ENCODE measurements at places on chromosomes 16 and 17.

DNA sequence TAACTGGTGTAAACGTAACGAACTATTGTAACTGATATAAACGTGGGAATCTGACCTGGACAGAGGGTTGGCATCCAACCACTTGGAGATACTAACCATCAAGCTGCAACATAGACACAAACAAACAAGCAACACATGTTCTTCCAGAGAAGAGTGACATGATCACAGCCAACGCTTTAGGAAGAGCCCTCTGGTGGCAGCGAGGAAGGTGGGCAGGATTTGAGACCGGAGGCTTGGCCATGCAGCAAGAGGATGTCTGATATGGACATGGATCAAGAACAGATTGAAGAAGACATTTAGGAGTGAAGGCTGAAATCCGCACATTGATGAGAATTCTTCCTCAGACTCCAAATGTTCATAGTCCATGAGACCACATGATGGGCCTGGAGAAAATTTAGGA, 40.3 kb upstream of the TNRC6A start:
- no peak for DNase-seq

DNA sequence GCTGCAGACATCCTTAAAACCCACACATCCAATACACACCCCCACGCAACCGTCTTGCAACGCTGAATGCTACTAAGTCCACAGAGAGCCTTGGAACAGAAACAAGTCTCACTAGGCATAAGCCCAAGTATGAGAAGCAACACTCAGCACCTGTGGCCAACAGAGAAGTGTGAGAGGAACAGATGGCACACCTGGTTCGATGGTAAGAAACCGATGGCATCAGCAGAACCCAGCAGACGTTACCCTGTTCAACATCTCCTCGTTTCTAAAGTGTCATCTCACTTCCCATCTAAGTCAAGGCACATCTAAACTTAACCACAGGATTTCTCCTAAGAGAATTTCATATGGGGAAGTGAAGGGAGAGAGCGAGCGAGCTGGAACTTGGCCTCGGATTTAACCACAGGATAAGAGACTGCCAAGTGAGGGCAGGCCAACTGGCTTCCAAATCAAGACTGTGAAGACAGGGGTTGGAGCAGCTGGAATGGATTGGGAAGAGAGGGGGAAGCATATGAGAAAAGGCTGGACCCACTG, 41.0 kb downstream of the NXPH3 start:
- DNase-seq: no peak

DNA sequence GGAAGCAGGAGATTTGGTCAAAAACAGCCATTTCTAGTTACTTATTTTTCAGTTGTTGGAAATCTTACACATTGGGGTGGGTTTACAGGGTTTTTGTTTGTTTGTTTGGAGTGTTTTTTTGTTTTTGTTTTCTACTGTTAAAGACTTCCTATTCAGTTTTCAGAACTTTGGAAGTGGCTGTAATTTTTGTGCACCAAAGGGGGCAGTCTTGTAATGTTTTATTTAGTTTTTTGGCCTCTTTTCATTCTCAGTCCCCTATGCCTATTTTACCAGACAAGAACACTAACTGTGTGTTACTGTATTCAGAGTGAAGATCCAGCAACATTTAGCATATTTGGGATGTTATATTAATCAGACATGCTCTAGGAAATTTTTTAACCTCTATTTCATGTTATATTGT, 20.6 kb downstream of the TPPP3 start:
- no peak for DNase-seq

DNA sequence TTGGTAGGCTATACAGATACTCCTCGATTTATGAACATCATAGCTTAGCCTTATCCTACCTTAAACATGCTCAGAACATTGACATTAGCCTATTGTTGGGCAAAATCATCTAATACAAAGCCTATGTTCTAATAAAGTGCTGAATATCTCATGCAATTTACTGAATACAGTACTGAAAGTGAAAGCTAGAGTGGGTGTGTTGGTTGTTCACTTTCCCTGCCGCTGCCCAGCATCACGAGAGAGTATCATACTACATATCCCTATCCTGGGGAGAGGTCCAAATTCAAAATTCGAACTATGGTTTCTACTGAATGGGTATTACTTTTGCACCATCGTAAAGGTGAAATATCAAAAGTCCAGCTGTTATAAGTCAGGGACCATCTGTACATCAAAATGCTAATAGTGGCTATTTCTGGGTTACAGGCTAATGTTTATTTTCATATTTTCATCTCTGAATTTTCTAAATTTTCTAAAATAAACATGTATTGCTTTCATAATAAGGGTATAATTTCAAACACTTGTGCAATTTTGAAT, 54.5 kb downstream of the NACA2 start:
- DNase-seq: no peak

DNA sequence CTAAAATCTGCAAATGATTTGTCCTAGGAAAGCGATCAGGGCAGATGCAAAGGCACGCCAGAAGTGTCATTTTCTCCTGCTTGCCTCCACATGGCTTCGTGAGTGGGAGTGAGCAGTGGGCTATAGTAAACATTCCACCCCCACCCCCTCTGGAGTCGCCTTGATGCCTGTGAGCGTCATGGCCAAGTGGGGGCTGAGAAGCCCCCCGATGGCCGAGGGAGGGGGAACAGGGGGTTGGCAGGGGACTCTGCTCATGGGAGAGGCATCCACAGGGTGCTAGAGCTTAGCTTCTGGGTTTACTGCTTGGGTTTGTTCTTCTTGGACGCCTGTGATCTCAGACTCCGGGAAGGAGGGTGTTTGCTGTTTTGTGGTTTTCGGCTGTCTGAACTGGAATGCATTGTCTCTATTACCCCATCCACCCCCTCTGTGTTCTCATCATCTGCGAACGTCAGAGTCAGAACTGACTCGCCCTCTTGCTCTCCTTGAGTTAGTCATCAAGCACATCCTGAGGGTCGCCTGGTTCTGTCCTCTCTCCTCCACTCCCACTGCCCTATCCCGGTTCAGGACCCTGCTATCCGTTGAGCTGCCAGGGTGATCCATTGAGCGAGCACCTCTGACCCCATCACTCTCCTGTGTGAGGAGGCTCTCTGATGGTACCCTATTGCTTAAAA, 15.4 kb downstream of the TNS4 start:
- no peak for DNase-seq

- DNase-seq: no peak
These were observed 502.6 kb downstream of the TMEM114 start for GRCh38 chr16:8087597-8088289.

DNA sequence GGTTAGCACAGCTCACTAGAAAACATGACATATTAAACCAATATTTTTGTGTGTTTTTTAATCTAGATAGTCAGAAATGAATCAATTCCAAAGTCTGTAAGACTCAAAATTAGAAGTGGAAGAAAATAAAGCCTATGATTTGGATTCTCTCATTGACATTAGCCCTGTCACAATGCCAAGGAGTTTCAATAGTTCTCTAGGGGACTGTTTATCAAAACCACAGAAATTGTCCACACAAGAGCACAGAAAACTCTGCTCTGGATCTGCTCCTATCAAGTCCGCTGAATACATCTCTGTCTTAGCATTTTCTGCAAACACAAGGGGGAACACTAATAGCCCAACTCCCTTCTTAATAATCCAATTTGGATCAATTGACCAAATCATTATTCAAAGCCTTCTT, 152.0 kb downstream of the HS3ST3B1 start:
- DNase-seq: no peak

DNA sequence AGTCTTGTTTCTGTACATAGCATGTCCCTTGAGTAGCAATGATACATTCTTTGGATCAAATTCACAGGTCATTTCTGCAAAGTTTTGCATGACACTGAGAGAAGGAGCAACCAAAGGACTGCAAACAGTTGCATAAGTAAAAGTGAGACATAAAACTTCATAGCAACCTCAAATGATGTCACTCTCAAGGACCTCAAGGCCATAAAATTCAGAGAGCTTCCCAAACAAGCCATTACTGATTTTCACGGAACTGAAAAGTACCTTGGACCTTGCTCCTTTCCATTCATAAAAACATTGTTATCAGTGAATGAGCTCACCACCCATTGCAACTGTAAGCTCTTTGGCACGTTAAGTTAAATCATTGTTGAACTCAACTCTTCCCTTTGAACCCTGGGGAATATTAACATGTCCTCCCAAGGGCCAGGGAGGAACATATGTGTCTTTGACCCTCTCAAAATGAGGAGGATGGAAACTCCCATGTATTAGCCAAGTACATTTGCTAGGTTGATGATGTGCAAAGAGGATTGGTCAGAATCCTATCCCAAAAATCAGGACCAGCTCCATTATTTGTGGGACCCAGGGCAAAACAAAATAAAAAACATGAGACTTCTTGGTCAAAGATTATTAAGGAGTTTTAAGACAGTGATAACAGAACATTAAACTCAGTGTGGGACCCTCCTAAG, 275.0 kb upstream of the DYNLRB2 start:
- no peak for DNase-seq

GRCh38 chr17:48553826-48554225, 8.9 kb upstream of the HOXB2 start:
- no peak for DNase-seq

DNA sequence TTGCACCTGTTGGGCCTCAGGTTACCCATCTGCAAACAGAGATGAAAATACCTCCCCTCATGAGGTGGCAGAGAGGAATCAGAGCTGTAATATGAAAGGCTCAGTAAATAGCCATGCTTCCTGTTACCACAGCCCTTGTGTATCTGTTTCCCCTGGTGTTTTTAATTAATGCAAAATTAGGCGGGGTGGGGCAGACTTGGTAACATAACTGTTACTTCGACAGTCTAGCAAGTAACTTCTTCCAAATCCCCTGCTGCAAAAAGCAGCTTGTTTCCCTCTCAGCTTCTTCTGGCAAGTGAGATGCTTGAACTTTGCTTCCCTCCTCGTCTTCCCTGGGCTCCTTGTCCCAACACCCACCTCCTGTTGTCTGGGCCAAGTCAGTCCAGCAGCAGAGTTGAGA, 381.5 kb downstream of the CPPED1 start:
- no peak for DNase-seq

- no peak for DNase-seq
These were observed 575.9 kb downstream of the WWOX start for GRCh38 chr16:78675312-78675711.

- DNase-seq: no peak
These were observed 28.0 kb downstream of the CRHR1 start for GRCh38 chr17:45812102-45812501.

GRCh38 chr17:35973333-35974260, 7.7 kb downstream of the CCL16 start:
- DNase-seq: no peak

DNA sequence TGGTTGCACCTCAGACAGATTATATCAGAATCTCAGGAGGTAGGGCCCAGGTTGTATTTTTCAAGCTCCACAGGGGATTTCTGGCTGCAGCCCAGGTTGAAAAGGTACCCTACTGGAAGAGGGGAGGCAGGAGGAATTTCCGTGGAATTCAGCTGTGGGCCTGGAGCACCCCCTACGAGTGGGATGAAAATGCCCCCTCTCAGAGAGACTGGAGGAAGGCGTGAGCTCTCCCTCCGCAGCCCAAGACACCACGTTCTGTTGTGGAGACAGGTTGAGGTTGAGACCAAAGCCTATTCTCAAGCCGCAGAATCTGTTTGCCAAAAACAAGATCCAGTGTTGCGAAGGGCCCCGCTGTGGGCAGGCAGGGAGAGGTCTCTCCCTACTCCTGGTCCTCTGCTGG, 102.0 kb downstream of the CCDC182 start:
- no peak for DNase-seq

DNA sequence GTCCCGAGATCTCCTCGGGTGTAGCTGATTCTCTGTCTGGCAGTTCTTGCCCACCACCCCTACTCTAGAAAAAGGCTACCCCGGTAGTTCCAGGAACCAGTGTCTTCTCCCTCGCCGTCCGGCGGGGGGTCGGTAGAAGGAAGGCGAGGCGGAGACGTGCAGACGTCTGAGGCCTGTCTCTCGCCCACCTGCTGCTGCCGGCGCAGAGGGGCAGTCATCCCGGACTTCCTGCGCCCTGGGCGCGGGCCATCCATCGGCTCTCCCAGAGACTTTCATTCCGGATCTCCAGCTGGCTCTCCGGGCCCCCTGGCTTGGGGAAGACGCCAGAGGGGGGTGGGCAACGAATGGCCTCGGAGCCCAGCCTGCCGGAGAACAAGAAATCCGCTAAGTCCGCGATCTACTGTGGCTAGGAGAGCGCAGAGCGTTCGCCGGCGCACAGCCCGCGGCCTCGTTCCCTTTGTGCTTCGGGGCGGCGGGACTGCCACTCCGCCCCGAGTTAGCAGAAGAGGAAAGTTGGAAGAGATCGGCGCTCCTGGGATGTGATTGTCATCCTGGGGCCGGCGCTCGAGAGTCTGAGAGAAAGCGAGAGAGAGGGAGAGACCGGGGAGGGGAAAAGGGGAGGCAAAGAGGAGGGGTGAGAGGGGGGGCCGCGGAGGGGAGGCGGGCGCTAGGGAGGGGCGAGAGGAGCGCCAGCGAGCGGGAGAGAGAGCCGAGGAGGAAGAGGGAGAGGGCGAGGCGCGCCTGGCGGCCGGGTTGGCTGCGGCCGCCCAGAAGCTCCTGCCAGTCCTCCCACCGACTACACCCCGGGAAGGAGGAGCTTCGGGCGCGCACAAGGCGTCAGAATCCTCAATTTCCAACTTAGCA, at the start of gene IRX5:
TSS of gene IRX5 (plus strand) at position 861 of the 864 bp plus-strand sequence. CDS start 334 bp downstream, outside the sequence.
- no peak for DNase-seq

GRCh38 chr16:27114006-27114405, 47.3 kb downstream of the C16orf82 start:
- no peak for DNase-seq
